ENCODE measurements at places on chromosomes 11 and 22.
A peak's percentile ranks its signal among the peaks of the same experiment; 100 is the strongest.

DNA sequence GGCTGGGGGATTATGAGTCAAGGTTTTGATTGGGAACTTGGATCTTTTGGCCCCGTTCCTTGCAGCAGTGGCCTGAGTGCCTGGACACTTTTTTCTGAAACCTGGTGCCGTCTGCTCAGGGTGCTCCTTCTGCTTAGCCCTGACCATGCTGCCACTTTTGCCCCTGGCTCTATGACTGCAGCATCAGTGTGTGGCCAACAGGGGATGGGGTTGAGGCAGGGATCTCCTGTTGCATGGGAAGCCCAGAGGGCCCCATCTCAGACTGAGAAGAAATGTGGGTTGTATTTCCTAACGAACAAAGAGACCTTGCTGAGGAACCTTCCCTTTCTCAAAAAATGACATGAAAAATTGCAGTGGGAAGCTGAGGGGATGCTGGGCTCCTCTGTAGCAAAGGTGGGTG is 18.7 kb downstream of the POU2F3 start:
- DNase-seq: no peak

DNA sequence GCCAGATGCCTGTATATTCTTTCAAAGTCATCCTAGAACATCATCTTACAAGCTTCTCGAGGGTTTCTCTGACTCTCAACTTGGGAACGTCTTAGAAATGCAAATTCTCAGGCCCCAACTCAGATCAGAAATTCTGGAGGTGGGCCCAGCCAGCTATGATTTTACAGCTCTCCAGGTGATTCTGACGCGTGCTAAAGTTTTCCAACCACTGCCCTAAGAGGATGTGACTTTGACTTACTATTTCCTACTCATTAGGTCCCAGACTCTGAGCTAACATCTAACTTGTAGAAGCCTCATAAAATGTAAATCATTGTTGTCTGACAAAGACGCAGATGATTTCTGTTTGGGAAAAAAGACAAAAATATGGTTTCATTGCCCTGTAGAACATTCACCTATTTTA is 61.1 kb downstream of the IRAG1 start:
- no peak for DNase-seq

DNA sequence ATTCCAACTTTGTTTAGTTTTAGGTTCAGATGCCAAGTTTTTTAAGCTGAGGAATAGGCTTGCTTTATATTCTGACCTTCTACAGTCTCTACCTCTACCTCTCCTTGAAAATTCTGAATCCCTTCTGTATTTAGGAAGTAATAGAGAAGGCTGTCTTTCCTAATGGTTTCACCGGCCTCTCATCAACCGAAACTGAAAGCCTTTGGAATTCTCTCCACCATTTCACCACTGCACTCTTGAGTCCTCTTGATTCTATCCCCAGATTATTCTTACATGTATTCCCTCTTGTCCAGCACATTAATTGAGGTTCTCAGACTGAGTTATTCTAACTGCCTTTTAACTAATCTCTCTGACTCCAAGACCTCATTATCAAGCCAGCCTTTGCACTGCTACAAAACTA is 67.7 kb upstream of the PICALM start:
- DNase-seq: no peak

GRCh38 chr11:73234471-73235181 is 16.5 kb downstream of the P2RY2 start:
- no peak for DNase-seq

DNA sequence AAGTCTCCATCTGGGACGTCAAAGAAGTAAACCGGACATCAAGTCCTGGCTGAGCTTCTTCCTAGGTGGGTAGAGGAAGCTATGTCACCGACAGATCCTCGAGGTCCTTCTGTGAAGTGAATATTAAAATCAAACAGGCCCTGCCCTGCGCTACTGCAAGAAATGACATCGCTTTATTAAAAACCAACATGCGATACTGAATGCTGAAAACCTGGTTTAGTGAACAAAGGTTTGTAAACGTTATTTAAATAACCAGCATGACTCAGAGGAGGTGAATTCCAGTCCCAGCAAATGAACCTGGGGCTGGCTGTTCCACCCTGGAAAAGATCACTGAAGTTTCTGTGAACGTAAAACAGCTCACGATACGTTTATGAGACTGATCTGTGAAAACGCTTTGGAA is 645 bp downstream of the RTCB start:
- no peak for DNase-seq

DNA sequence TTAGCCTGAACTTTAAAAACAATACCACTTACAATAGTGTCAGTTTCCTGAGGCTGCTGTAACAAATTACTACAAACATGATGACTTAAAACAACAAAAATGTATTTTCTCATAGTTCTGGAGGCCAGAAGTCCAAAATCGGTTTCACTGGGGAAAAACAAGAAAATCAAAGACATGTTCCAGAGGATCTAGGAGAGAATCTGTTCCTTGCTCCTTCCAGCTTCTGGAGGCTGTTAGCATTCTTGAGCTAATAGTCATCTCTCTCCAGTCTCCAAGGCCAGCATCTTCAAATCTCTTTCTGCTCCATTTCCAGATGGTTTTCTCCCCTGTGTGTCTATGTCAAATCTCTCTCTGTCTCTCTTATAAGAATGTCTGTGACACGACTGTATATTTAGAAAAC is 67.6 kb upstream of the TEAD1 start:
- DNase-seq: no peak

DNA sequence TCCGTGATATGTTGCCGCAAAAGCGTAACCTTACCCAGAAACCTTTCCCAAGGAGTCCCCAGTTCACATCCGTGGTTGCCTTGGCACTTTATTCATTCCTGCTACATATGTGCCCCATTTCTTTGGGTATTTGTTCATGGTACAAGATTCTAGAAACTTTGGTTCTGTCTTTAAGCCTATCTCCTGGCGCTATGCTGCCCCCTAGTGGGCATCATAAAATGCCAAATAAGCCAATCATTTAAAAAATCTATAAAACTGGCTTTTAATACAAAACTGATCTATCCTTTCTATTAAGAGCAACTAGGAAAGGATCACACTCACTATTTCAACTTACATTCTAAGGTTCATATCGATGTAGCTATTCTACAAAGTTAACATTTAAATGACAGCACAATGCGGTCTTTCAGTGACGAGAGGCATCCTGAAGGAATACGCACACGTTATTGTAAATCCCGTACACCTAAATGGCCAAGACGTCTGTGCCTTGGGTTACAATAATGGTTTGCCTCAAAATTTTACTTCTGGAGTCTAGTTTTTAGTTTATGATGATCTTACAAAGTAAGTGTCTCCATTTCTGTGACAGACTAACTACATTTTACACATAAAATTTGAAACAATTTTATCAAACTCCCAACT is 16.2 kb downstream of the PIWIL3 start:
- DNase-seq: peak; percentile 71

DNA sequence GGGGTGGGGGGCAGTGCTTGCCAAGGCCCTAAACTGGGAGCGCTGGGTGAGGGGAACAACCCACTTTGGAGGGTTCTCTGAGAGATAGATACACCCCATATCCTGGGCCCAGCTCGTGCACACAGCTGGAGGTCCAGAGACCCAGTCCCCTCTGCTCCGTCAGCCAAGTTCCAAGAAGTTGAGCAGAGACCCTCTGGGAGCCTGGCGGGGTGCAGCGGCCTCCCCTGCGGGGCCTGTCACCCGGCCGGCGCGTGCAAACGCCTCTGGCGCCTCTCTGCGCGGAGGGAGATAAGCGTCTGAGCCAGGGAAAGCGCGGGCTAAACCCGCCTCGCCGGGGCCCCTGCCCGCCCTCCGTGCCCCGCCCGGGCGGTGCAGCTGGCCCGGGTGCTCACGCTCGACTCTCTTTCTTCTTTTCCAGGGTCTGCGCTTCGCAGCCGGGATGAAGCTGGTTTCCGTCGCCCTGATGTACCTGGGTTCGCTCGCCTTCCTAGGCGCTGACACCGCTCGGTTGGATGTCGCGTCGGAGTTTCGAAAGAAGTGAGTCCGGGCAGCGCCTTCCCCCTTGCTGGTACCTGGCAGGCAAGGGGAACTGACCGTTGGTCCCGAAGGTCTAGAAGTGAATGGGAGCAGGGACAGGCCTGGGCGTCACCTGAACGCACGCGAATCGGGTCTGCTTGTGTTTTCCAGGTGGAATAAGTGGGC is 540 bp downstream of the ADM start:
- peak; percentile 61 for DNase-seq

DNA sequence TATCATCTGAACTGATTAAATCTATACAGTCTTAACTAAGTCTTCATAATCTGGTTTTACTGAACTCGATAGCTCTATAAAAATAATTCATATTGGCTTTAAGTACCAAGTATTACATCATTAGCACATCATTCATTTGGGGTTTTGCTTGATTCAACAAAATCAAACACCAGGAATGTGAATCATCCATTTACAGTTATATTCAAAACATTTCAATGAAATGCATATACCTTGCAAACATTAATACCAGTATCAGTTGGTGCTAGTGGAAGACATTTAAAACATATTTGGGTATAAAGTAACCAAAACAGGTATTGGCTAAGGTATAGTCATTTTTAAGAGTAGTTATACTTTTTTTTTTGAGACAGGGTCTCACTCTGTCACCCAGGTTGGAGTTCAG is 12.2 kb upstream of the CCDC89 start:
- no peak for DNase-seq

GRCh38 chr11:26478710-26479109 is 93.4 kb downstream of the MUC15 start:
- no peak for DNase-seq

- DNase-seq: no peak
These were observed 78.5 kb downstream of the LUZP2 start for GRCh38 chr11:24575392-24575791.

- DNase-seq: no peak
These were observed 77.4 kb upstream of the BIRC3 start for GRCh38 chr11:102239911-102240310.

GRCh38 chr11:76824980-76825725 is 35.6 kb upstream of the ACER3 start:
- DNase-seq: peak; percentile 97

DNA sequence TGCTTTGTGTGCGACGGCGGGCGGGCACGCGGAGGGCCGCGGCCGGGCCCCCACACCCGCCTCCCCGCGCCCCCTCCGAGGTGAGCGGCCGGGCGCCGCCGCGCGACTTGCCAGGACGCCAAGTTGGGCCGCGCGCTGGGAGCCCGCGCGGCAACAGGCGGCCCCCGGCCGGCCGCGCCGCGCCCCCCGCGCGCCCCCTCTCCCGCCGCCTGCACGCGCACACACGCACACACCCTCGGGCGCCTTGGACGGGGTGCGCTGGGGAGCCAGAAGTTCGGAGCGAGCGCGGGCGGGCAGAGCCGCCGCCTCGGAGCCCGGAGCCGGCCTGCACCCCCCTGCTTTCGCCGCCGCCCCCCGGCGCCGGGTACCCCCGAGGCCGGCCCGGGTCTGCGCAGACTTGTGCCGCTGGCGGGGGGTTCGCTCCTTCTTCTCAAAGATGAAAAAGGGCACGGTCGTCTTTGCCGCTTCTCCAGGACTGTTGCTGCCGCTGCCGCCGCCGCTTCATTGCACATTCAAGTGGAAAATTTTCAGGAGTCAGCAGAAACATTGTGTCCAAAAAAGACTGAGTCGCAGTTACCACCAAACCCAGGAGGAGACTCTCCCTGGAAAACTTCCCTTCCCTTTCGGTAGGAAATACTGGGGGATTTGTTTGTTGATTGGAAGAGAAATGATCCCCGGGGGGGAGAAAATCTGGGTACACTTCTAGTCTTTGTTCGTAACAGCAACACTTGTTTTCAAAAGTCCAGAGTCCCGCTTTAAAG is 895 bp downstream of the TEAD1 start:
- DNase-seq: peak; percentile 49

DNA sequence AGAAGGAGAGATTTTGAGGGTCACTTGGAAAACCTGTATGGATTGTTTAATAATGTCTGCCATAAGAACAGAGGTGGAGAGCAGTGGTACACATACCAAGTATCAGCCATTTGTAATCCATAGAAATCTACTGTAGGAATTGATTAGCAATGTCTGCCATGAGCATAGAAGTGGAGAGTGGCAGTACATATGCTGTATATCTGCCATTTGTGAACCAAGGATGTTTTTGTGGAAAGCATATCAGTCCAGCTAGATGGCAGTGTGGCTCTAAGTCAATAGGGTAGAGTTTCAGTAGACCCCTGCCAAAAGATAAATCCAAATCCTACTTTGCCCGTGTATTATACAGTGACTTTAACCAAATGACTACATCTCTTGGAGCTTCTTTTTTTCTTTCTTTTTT is 82.9 kb upstream of the SEZ6L start:
- DNase-seq: no peak

DNA sequence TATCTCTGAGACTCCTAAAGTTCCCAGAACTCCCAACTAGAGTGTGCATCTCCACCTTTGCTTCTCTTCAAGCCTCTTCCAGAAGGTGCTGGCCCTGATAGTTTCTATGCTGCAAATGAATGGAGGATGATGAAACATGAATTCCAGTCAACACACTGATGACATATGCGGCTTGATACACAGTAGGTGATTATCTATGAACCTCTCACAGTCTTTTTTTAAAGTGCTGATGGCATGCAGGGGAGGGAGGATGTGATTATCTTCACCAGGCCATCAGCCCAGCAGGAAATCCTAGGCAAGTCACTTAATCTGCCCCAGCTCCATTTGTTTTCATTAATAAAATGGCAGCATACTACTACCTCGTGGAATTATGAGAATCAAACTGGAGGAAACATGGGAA is 548.5 kb downstream of the SOX6 start:
- no peak for DNase-seq

- DNase-seq: no peak
These were observed 6.4 kb downstream of the YAP1 start for GRCh38 chr11:102116453-102117205.

- peak; percentile 97 for DNase-seq
These were observed 95.4 kb upstream of the GALNT18 start for GRCh38 chr11:11717064-11717725.

- no peak for DNase-seq
These were observed 47.9 kb downstream of the BLID start for GRCh38 chr11:122068141-122068540.

DNA sequence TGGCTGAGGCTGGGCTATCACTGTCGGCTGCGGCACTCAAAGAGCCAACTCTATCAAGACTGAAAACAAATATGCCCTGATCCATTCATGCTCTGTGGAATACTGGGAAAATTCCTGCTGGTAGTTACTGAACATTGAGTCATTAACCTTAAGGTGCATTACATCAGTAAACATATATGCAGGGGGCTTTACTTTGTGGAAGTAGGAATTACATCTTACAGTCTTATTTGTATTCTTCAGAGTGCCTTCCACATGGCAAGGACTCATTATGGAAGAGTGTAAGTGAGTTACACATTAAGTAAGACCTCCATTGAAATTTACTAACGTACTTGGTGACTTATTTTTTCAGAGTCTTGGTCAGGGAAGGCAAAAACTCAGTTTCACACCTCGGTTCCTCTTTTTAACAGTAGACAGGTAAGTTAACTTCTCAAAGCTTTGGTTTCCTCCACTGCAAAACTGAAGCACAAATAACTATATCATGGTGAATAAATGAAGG is 4.5 kb downstream of the OR5B21 start:
- no peak for DNase-seq
